ENCODE measurements at places on chromosomes 7 and 10.

DNA sequence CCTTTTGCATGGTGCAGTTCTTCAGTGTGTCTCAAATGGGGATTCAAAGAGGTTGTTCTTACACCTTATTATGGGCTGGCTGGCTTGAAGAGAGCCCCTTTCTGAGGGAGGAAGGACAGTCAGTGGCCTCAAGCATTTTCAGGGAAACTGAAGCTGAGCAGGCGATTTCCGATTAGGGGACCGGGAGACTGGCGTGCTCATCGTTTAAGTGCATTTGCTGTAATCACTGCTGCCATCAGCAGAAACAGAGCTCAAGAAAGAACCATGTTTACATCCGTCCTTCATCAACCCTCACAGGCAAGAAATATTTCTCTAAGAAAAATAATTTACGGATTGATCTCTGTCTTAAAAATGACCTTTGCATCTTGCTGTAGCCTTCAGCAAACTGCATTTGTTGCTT is 32.2 kb downstream of the DNAJB6 start:
- DNase-seq = no peak

- DNase-seq = no peak
Observed at GRCh38 chr10:106722524-106722923, 442.0 kb downstream of the SORCS1 start.

- DNase-seq = no peak
Observed at GRCh38 chr10:119319161-119319919, 112.0 kb downstream of the GRK5 start.

DNA sequence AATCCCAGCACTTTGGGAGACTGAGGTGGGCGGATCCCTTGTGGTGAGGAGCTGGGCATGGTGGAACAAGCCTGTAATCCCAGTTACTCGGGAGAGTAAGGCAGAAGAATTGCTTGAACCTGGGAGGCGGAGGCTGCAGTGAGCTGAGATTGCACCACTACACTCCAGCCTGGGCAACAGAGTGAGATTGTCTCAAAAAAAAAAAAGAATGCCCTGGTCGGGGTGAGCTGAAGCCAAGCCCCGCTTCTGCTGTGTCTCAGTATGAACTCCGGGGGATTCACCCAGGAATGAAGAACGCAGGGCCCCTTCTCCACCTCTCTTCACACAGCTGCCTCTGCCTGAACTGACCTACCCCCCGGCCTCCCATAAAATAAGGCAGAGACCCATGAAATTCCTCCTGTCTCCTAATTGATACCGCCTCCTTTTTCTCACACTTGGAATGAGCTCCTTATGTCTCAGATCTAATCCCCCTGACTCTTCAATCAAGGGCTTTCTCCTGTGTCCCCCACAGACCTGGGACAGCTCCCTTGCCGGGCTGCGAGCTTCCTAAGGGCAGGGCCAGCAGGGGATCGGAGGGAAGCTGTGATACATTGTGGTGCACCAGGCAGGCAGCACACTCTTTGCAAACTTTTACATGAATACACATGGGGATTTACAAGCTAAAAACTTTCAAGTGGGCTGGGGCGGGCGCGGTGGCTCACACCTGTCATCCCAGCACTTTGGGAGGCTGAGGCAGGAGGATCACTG is 911 bp upstream of the ZP3 start:
- DNase-seq = no peak

DNA sequence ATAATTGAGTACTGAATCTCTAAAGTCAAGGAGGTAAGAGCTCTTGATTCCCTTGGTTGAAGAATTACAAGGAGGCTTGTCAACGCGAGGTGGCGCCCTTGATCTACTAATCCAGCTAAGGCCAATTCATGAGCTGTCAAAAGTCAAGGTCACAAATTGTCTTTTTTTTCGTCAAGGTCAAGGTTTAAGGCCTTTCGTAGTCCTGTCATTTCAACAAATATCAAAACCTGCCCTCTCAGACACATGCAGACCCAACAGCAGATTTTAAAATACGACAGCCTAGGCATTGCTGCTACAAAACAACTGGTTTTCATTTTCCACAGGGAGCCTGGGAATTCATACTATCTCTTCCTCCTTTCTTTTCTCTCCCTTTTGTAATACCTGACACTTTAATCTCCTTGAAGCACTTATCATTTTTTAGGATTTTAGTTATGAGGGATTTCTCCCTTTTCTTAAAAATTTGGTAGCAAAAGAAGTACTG is 3.6 kb downstream of the HOXA13 start:
- peak; percentile 84 for DNase-seq

DNA sequence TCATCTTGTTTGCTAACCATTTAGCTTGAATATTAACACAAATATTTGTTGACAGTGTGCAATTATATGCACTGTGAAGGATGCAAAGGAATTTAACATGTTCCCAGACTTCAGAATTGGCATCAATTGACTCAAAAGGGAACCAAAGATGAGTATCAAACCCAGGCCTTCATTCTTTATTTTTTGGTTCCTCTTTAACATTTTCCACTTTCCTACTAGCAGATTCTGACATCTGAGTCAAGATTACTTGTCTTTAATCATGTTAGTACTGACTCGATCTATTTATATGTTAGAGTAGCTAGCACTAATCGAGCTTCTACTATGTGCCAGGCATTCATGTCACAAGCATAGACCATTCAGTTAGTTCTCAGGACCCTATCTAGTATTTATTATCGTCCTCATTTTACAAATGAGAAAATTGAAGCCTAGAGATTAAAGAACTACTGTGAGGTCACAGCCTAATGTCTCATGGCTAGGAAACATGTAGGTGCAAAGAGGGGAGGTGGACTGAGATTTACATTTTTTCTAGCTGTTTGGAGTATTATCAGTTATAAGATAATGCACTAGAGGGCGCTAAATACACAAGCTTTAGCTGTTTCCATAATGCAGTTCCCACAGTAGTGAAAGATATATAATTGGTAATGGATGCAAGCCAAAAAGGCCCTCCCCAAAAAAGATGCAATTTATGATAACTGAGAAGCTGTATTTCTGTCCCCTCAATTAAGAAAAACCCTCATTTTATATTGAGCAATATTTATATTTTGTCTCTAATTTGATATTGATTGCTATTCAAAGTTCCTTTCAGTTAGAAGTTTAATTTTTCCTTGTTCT is 32.9 kb upstream of the KMT2E start:
- DNase-seq = no peak

DNA sequence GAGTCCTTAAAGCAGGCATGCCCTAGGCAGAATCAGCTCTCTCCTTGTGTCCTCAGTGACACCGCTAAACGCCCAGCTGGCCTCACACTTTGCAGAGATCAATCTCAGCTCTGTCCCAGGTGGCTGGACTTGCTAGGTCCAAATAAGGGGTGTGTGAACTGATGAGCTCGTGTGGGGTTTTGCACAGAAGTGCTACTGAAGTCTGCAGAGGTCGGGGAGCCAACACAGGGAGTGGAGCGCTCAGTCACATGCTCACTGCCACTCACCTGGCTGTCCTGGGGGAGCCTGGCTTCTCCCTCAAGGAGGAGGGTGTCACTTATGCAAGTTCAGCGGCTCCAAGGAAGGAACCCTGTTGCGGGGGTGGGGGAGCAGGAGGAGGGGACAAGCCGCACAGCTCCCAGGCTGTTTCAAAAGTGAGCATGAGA is 2.0 kb downstream of the ELN start:
- no peak for DNase-seq

DNA sequence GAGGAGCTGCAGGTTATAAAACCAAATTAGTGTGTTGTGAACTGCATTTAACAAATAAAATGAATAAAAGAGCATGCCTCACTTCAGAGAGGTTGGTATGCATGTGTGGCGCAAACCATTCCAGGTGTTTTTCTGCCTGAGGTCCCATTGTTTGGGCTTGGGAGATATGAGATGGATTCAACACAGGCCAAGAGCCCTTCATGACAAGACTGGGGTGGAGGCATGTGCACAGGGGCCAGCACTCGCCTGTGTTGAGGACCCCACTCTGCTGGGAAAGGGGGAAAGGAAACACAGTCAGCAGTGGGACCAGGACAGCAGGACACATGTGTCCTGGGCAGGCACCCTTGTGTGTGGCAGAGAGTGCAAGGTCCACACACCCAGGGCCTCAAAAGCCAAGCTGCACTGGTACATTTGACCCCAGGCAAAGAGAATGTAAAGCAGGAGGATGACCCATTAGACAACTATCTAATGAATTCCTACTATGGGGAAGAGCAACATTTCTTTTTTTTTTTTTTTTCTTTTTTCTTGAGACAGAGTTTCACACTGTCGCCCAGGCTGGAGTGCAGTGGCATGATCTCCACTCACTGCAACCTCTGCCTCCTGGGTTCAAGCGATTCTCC is 9.2 kb upstream of the SLC18A3 start:
- no peak for DNase-seq

- DNase-seq = peak; percentile 51
Observed at GRCh38 chr10:66958466-66958865, 32.6 kb downstream of the LRRTM3 start.

DNA sequence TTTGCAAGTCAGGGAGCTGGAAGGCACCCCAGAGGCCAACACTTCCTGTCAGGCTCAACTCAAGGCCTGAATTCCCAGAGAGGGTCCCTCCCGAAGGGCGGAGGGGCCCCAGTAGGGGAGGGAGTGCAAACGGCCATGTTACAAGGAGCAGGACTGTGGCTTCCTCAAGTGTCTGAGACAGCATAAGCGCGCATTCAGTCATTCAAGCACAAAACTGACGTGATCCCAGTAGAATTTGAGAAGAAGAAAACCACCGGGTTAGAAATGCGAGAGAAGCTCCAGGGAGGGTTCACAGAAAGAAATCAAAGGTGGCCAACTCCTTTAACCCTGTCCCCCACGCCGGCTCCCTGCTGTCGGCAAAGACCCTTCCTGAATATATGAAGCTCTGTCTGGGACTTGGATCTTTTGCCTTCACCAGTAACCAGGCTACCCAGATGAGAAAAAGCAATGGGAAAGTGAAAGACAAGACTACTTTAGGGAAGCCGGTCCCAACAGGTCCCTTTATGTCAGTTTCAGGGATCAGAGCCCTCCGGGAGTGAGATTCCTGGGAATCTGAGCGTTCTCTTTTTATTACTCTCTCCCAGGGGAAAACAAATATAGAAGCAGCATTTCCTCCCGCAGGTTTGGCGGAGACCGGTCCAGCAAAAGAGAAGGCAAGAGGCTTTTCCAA is 1.3 kb downstream of the AFAP1L2 start:
- no peak for DNase-seq

- no peak for DNase-seq
Observed at GRCh38 chr7:36171503-36171902, 18.4 kb downstream of the EEPD1 start.

DNA sequence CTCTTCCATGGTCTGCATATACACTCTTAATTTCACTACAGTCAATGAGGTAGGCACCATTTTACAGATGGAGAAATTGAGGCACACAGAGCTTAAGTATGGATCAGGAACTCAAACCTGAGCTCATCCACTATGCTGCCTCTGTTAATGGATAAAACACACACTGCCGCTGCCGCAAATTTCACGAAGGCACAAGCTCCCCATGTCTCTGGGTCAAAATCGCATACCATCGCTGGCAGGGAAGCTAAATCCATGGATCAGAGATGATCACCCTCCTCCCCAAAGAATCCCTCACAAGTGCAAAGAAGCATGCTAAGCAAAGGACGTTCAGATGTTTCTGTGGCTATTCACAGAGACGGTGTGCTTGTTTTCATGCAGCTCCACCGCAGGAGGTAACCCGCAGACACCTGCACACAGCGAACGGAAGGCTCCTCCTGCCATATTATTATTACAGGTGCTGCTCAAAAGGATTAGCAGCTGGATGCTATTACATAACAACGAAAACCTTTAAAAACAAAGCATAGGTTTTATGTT is 109.3 kb downstream of the UBE2H start:
- DNase-seq = no peak

DNA sequence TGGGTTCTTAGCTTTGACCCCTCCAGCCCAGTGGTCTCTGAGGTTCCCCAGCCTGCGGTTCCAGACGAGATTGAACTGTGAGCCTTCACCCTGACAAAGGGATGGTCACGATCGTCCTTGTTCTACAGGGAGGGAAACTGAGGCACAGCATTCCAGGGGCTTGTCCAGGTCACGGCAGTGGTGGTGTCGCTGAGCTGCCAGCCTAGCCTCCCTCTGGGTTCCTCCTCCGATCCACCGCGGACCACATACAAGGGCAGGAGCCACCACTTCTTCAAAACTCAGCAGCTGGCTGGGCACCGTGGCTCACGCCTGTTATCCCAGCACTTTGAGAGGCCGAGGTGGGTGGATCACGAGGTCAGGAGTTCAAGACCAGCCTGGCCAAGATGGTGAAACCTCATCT is 35.8 kb downstream of the ELFN1 start:
- DNase-seq = no peak

GRCh38 chr7:70775570-70776156 is 356.3 kb upstream of the GALNT17 start:
- DNase-seq = no peak

DNA sequence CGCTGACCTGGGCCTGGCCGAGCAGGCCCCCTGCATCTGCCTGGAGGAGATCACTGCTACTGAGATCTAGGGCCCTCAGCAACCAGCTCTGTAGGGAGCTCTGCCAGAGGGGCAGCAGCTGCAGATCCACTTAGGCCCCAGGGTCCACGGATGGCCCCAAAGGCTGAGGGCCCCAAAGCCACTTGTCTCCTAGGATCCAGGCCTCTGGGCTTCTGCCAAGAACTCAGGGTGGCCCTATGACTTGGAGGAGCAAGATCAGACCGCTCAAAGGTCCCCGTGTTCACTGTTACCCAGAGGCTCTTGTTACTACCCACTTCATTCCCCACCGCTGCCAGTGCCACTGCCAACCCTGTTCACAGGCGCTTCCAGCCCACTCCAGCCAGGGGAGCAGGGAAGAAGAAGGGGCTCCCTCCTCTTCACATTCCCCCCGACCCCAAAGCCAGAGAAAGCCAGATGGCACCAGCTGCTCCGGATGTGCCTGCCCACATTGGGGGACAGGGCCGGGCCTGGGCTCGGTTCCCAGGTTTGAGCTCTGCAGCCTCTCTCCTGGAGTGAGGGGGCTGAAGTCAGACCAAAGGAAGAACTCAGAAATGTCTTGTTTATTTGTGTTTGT is 7.6 kb downstream of the LZTS2 start:
- peak; percentile 67 for DNase-seq

- DNase-seq = peak; percentile 18
Observed at GRCh38 chr7:18573410-18574234, 78.1 kb downstream of the HDAC9 start.

DNA sequence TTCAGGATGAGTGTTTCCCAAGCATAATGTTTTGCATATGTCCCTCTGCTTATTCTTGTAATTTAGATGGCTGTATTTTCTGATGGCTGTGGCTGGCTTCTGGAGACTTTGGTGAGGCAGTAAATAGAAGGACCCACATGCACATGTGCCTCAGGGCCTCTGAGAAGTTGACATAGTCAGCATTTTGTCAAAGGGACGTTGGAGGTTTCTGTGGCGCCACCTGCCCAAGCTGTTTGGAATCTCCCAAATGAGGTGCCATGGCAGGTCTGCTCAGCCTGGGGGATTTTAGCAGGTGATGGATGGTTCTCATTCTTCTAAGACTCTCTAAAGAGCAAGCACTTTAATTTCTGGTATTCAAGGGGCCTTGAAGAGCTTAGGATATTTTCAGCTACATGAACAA is 29.8 kb downstream of the C10orf120 start:
- DNase-seq = no peak

DNA sequence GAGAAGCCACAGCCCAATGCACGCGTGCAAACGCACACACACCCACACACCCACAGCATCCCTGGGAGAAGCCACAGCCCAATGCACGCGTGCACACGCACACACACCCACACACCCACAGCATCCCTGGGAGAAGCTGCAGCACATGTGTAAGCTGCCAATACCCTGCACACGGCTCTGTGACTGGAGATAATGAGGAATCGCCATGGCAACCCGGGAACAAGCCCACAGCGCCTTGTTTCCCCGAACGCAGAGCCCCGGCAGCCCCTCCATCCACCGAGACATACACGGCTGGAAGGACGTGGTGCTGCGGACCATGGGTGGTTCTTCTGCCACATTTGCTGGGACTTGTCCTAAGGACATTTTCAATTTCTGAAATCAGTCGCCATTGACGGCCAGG is 221.3 kb downstream of the PTPRN2 start:
- no peak for DNase-seq
